Cortex of kidney (tissue), 1 donor: ENCODE measurements at places on chromosomes 12 and 14.

GRCh38 chr14:68211421-68211820 lies 391.8 kb downstream of the RAD51B start:
- no peak for DNase-seq

DNA sequence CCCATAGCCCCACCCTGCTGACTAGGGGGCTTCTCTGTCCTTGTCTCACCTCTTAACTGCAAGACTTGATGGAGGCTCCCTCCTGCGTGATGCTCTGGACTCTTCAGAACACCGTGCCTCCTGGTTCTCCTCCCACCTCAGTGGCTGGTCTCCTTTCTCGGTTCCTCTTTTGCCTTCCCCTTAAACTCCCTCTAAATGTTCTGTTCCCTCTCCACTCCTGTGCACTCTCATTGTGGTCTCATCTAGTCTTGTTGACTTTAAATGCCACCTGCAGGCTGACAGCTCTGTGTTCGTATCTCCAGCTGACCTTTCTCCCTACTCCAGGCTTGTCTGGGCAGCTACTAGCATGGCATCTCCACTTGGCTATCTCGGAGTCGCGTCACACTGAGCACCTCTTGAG lies 28.3 kb downstream of the DYNC1H1 start:
- no peak for DNase-seq

DNA sequence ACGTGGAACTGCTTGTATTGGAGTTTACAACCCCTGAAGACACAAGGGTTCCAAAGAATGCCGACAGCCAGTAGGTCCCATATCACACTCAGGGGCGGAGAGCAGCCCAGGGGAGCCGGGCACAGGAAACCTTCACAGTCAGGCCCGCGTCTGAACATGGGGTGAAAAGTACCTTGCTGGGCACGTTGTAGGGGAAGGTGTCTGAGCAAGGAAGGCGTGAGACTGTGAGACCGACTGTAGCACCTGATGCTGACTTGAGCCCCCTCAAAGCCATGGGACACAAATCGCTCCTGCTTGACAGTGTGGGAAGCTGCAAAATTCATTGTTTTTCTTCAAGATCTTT lies 14.7 kb downstream of the RIMBP2 start:
- DNase-seq, result no peak

GRCh38 chr12:54569072-54569471 lies 19.4 kb downstream of the PPP1R1A start:
- DNase-seq, result no peak

GRCh38 chr14:20295067-20295466 lies 10.7 kb downstream of the TTC5 start:
- no peak for DNase-seq

- no peak for DNase-seq
These were observed 13.1 kb downstream of the TEDC1 start for GRCh38 chr14:105503935-105504692.

GRCh38 chr12:131688845-131689154 lies 22.1 kb upstream of the SFSWAP start:
- no peak for DNase-seq

GRCh38 chr12:85423947-85424346 lies 143.9 kb downstream of the ALX1 start:
- DNase-seq, result no peak

DNA sequence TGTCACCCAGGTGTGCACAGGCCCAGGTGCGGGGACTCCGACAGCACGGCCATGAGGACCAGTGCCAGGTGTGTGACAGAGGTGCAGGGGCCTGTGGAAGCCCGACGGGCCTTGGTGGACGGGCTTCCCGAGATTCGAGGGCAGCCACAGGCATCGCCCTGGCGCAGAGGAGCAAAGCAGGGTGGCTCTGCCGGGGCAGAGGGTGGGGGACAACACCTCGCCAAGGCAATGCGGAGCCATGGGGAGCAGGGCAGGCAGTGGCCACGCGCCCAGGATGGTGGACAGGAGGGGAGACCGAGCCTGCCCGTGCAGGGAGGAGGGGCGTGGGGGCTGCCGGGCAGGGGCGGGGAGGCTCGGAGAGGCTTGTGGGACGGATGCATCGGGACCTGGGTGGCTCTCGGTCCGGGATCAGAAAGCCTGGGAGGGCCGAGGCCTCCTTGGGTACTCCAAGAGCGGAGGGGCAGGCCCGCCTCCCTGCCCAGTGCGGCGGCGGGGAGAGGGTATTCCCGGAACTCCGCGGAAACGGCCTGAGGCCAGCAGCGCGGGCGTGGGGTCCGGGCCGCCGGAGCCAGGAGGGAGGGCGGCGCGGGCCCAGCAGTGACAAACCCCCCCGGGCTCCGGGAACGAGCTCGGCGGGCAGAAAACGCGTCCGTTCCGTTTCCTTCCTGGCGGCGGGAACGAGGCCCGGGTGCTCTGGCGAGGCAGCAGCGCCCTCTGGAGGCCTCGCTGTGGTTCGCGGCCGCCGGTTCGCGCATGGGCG lies 1.6 kb downstream of the TMEM121 start:
- DNase-seq, result no peak

GRCh38 chr12:120583478-120584030 lies 2.4 kb upstream of the POP5 start:
- DNase-seq, result no peak

DNA sequence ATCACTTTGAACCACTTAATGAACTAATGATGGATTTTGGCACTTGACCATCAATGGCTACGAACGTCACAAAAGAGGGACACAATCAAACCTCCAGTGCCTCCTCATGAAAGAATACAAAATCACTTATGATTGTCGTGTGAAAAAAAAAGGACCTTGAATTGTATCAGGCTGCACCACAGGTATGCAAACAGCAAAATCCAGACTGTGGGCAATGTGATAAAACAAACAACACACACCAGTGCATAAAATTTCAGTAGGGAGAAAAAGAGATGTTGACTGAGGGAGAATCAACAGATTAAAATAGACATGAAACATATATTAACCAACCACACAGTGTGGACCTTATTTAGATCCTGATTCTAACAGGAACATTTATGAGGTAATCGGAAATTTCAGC lies 2.6 kb downstream of the TSPAN8 start:
- DNase-seq, result no peak

- DNase-seq, result no peak
These were observed 73.5 kb downstream of the RIN3 start for GRCh38 chr14:92586963-92587699.

GRCh38 chr12:22467190-22467589 lies 77.2 kb downstream of the C2CD5 start:
- DNase-seq, result no peak

DNA sequence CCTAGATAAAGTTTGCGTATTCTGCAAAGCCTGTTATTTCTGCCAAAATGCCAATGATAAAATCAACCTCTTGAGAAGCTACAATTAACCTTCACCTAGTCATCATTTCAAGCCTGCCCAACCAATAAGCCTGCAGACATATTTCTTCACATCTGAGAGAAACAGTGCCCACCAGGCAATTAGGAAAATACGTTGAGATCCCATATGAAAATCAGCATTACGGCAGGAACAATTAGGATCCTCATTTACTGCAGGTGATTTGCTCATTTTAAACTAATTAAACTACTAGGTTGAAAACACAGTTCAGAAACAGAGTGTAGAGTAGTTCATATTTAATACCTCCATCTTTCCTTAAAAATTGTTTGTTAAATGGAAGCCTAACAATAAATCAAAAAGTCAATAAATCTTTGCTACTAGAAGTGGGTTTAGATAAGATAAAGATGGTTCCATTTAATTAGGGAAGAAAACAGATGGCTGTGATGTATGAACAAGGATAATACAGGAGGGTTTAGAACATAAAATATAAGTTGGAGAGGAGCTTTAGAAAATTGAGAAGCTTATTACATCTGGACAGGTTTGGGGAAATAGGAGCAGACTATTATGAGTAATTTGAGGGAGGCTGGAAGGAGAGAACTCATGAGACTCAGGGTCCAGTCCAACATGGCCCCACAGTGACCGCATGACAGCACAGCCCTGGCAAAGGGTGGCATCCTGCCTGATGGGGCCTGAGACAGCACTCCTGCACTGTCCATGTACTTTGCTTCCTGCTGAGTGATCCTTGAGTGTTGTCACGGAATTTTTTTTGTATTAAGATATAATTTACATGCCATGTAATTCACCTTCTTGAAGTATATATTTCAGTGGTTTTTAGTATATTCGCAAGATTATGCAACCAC lies 26.9 kb upstream of the PYGL start:
- no peak for DNase-seq

DNA sequence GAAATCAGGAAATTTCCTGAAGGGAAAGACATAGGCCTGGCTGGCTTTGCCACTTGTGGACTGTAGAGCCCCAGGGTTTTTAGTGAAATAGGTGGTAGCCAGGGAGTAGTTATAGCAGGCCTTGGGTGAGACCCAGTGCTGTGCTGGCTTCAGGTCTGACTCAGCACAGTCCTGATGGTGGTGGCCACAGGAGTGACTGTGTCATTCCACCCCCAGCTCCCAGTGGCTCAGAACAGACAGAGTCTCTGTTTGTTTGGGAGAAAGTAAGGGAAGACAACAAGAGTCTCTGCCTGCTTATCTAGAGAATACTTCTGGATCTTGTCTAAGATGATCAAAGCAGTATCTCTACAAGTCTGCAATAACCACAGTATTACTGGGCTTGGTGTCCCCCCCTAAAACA lies 27.5 kb upstream of the OR6J1 start:
- no peak for DNase-seq

GRCh38 chr14:31336646-31337045 lies 83.7 kb downstream of the HEATR5A start:
- no peak for DNase-seq

- DNase-seq, result no peak
These were observed 55.3 kb downstream of the RIN3 start for GRCh38 chr14:92568621-92569479.

DNA sequence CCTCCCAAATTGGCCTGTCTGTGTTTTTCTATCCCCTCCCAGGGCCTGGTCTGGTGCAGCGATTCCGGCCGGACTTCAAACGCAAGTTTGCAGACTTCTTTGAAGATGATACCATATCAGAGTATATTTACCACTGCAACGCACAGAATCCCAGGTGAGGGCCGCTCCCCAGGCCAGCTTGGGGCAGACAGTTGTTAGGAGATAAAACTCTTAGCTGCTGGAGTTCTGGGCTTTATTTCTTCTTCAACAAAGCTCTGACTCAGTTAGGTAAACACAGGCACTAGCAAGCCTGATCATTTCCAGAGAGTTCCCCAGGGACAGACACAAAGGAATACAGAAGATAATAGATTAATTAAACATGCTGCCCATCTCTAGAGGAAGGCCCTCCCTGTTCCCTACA lies 8.3 kb downstream of the ABHD4 start:
- no peak for DNase-seq

DNA sequence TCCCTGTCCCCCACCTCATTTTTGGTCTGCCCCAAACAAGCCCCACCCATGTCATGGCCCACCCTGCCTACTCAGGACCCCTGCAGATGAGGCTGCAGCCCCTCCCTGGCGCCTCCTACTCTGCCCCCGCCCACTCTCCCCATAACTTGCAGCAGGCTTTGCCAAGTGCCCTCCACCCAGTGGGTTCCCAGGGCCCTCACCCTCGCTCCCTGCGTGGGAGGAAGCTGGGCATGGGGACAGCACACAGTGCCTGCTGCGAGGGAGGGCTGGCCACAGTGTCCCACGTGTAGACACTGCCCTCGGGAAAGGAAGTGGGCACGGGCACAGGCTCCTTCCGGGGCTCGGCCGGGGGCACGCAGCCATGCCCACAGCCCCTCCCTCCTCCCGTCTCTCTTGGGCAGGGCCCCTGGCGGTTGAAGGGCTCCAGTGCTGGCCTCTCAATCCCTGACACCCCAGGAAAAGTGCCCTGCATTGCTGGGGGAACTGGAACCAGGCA lies 9.4 kb downstream of the AKT1 start:
- DNase-seq, result no peak

DNA sequence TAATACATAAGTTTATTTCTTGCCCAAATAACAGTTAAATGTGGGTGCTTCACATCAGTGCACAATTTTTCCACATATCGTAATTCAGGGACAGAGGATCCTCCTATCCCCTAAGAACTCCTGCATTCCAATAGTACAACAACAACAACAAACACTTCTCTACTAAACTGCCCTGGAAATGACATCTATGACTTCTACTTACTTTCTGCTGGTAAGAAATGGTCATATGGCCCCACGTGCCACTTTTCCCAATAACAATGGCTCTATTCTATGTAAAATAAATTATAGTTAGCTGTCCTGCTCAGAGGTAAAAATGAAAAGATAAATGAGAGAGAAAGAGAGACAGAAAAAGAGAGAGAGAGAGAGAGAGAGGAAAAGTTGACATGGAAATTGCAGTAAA lies 308.5 kb downstream of the ATXN7L3B start:
- no peak for DNase-seq

GRCh38 chr14:63186453-63186852 lies 17.8 kb upstream of the RHOJ start:
- DNase-seq, result no peak

DNA sequence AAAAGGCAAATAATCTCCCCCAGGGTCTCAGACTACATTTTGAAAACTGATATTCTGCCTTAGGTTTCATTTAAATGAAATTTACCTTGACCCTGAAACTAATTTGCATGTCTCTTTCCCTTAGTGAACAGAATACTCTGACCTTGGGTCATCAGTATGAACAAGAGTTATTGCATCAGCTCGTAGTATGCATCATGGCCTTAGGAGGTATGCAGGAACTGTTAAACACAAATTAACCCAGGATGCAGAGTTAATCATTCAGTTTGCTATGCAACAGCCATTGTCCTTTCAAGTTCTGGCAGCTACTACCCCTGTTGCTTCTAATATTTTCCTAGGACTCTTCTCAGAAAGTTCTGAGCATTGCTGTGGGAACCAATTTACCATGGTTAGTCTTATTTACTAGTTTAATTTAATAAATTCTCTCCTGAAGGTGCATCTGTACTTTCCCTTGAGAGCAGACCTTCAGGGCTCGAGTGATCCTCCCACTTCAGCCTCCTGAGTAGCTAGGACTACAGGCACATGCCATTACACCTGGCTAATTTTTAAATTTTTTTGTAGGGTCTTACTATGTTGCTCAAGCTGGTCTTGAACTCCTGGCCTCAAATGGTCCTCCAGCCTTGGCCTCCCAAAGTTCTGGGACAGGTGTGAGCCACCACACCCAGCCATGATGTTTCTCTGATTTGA lies 126.7 kb downstream of the TTC6 start:
- no peak for DNase-seq

DNA sequence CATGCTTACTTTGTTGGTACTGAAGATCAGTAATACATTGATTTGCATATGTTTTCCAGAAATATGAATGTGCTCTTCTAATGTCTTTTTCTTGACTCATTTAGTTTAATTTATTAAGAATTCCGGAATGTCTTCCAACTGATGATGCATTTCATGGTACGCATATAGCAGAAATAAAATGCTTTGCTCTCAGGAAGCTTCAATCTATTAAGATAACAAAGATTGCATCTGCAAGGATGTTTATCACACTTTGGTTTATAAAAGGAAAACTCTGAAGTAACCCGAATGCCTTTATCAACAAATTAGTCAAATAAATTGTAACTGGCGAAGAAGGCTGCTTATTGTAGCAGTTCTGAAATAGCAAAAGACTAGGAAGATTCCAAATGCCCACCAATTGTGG lies 166.4 kb upstream of the LMNTD1 start:
- DNase-seq, result no peak

DNA sequence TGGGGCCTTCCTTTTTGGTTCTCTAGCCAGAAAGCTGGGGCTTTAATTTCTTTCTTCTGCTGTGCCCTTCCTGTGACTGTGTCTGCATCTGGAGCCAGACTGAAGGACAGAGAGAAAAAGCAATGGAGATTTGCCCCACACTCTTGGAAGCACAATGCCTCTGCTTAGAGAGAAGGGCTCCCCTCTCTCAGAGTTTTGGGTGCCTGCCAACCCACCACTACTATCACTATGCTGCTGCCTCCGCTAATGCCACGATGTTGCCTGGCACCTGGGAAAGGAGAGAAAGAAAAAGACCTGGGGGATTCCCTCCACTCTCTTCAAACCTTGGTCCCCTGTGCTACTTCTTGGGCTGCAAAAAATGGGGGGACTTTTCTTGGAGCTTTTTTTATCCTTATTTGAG lies 52.6 kb downstream of the TMEM260 start:
- DNase-seq, result no peak
